ENCODE measurements at places on chromosomes 4 and X.
A peak's percentile ranks its signal among the peaks of the same experiment; 100 is the strongest.

GRCh38 chrX:275967-276580 is 5.1 kb upstream of the PLCXD1 start:
- DNase-seq = peak; percentile 44

GRCh38 chr4:60034361-60034760 is 1165.8 kb upstream of the ADGRL3 start:
- DNase-seq = no peak

GRCh38 chr4:159229164-159229563 is 126.3 kb downstream of the RAPGEF2 start:
- DNase-seq = no peak

DNA sequence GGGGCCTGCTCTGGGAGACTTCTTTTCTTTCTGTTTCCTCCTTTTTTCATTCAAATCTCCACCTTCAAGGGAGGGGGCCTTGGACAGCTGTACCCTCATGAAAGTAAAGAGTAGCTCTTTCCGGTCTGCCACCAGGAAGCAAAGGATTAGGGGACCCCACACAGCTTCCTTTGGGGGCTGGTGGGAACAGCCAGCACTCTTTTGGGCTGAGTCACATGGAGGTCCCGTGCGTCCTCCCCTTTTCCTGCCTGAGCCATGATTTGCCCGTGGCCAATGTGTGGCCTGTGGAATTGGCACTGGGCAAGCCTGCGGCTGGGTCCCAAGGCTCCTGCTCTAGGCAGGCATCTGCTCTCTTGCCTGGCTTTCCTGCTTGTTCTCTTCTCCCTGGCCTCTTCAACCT is 65.5 kb downstream of the FHDC1 start:
- no peak for DNase-seq

- DNase-seq = no peak
These were observed 1.6 kb downstream of the KLHL13 start for GRCh38 chrX:118114971-118115370.

DNA sequence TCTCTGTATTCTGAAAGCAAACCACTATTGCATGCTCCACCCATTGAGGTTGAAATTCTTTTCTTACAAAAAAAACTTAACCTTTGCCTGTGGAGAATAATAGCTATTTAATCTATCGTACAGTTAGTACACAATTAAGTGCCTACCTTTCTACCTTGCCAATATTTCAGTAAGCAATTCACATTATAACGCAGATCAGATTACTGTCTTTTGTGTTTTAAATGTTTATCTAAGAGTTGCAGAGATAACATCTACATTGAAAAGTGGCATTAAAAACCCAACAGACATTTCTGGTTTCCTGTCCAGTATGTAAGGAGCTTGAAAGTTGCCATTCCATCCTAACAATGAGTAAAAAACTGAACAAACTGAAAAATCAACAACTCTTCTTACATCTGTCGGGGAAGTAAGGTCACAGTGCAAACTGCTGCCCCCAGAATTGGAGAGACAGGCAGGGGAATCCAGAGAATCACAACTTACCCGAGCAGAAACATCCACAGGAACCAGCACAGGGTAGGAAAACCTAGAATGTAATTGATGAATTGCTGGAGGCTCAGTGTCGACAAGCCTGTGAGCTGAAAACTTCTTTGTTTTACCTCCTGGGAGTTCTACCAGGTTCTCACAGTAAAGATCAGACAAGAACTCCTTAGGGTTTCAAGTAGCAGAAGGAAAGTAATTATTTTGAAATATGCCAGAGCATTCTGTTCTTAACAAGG is 27.3 kb upstream of the ACSL4 start:
- no peak for DNase-seq

- no peak for DNase-seq
These were observed 49.1 kb downstream of the STAG2 start for GRCh38 chrX:124010566-124010965.

DNA sequence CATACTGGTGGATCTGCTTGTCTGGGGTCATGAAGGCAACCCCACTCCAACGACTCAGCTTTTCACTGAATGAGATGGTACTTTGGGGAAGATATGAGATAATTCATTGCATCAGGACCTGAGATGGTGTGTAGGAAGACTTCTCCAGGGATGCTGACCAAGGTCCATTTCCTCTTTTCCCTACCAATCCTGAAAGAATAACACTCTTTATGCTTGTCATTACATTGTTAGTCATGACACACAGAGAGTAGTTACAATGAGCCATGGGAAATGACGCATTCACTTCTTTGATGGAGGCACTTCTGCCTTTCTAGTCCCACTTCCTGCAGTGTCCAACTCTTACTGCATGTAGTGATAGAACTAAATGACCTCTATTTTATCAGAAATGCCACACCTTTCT is 58.6 kb downstream of the AREG start:
- no peak for DNase-seq

DNA sequence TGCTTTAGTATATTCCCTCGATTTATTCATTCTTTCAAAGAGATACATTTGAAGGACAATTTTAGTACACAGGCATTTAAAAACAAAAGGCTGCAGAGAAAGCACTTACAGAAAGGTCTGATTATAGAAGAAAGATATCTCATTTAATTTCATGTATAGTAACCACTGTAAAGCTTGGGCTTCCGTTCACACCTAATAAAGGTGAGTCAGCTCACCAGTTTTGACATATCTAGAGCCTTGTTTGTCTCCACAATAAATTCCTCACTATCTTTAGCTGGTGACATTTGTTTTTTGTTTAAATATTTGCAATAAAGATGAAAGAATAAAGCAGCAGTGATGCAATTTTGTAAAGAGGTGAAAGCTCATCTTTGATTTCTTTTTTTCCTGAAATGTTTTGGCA is 1.1 kb upstream of the EPHA5 start:
- no peak for DNase-seq

DNA sequence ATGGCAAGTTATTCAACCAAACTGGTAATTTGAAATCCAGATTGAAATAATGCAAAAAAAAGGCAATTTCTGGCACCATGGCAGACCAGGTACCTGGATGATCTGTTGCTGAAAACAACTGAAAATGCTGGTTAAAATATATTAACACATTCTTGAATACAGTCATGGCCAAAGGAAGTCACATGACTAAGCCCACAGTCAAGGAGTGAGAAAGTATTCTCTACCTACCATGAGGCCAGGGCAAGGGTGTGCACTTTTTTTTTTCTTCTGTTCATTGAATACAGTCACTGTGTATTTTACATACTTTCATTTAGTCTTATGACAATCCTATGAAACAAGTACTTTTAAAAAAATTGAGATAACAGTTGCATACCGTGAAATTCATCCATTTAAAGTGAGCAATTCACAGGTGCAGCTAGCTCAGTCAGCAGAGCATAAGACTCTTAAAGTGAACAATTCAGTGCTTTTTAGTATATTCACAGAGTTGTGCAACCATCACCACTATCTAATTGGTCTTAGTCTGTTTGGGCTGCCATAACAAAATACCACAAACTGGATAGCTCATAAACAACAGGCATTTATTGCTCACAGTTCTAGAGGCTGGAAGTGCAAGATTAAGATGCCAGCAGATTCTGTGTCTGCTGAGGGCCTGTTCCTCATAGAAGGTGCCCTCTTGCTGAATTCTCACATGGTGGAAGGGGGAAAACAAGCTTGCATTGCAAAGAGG is 4.8 kb upstream of the MPP1 start:
- DNase-seq = no peak

- no peak for DNase-seq
These were observed 19.8 kb upstream of the CXCL2 start for GRCh38 chr4:74118600-74119338.

- DNase-seq = no peak
These were observed 8.0 kb downstream of the XPNPEP2 start for GRCh38 chrX:129746557-129747470.

GRCh38 chrX:114650351-114650750 is 66.5 kb downstream of the HTR2C start:
- DNase-seq = no peak

DNA sequence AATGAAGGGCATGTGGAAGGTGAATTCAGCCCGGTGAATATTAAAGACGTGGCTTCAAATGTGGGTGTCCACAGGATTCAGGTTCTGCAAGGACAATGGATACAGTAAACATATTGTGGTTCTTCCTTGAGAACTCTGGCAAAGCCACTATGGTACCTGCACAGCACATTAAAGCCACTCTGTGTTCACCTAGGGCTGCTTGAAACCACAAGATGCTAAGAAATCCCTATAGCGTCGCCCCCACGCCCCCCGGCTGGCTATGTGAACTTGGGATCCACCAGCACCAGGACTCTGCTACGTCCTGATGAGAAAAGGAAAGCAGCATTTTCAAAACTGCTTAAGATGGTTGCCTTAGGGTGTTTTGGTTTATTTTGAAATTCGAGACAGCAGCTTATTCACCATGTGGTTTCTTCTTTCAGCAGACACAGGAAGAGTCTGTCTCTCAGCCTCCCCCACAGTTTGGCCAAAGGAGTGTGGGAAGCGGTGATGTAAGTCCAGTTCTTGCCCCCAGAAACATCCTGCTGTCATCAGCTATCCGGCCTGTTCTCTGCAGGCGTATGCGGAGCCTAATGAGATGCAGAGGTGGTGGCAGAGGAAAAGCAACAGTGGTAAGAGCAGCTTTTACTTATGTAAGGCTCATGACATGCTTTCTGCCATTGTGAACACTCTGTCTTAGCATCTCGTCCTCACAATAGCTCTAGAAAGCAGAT is 111.5 kb downstream of the AFAP1 start:
- peak; percentile 34 for DNase-seq

- DNase-seq = no peak
These were observed 159.0 kb downstream of the DCLK2 start for GRCh38 chr4:150237110-150237872.

- DNase-seq = no peak
These were observed 117.7 kb downstream of the SMIM20 start for GRCh38 chr4:26031704-26032103.

GRCh38 chrX:98405376-98405775 is 1521.7 kb downstream of the RPA4 start:
- DNase-seq = no peak

GRCh38 chrX:57453901-57454300 is 137.9 kb upstream of the ZXDB start:
- DNase-seq = no peak

GRCh38 chrX:134148172-134148692 is 88.8 kb upstream of the CCDC160 start:
- no peak for DNase-seq

DNA sequence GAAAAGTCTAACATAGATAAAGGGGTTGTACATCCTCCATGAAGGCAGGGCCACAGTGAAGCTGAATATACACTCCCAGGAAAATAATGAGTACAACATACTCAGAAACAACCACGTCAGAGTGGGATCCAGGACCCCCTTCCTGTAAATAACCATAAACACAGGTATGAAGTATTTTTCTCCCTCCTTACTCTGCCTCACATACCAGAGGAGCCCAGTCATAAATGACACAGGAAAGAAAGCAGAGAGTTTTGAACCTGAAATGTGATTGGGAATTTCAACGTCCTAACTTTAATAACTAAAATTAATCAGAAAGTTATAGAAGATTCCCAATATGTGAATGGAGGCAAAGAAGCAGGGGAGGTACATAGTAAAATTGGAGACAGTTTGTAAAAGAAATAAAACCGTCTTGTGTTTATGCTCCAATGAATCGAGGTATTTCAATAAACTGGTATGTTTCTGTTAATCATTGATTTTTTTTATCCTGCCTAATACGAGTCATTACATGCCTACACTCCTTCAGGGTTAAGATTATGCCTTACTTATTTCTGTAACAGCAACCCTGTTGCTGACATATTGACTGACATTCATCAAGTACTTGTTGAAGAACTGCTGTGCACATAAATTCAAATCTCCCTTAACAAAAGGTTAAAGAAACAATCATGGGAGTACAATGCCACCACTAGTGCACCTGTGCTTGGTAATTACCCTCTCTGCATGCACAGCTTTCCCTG is 431.3 kb downstream of the KCNIP4 start:
- DNase-seq = no peak

DNA sequence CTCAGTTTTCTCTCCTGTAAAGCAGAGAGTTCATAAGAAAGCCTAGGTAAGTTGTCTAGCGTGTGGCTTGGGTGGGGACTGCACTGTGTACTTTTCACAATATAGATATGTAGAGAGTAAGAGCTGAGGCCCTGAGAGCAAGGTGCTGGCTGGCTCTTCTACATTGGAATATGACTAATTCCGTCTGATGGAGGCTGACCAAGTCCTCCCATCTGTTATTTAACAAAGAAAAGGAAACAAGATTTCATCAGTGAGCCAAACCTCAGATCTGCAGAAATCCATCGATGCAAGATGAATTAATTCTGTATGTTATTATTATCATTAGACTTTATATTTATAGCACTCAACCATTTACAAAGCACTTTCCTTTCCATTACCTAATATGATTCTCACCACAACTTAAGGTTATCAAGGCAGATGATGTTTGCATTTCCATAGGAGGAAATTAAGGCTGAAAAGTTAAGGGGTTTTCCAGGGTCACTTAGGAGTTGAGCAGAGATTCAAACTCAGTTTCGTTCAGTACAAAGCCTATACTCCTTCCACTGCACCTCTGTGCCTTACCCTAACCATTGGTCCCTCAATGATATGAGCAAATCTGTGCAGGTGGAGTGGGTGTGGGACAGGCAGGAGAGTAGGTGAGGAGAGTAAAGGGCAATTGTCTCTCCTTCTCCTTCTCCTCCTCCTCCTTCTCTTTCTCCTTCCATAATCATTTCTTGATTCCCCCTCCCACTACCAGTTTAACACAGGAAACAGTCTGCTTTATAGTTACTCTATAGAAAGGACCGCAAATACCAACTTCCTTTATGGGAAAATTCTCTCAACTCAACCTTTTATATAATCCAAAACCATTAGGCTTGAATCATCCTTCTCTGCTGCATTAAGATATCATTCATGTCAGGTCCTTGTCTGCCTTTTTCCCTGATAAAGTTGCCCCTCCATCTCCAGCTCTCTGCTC is 27.6 kb upstream of the SRD5A3 start:
- DNase-seq = no peak

GRCh38 chrX:39164212-39164611 is 363.0 kb downstream of the MID1IP1 start:
- no peak for DNase-seq

- DNase-seq = no peak
These were observed 2017.6 kb upstream of the IGFBP7 start for GRCh38 chr4:59127743-59128142.

DNA sequence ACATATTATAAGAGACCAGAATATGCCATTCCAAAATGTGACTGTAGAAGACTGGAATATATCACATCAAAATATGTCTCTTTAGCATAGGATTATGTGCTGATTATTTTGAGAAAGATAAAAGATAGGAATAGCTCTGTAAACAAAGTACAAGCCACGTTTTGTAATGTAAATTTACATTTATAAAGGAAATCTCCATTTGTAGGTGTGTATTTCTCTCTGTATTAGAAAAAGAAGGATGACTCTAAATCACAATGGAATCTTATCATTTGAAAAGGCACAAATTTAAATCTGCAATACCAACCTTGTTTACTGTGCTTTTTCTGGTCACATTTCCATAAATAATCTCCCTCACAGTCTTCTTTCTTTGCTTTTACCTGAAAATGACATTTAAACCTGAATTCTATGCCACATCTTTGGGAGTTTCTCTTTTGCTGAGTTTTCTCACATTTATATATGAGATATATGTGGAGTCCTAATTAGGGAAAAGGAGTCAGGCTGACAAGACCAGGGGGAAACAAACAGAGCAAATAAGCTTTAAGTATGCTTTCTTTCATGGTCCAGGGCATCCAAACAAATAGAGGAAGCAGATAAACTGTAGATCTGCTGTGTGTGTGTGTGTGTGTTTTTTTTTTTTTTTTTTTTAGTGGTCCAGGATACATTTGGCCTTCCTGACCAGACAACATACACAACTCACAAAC is 244.0 kb downstream of the CPXCR1 start:
- DNase-seq = no peak

All from putamen (tissue), 1 donor.